ENCODE measurements at places on chromosomes 6 and 20. TPM values are rescaled to one million over a fixed set of nuclear protein-coding genes. Genes with fewer than 3 reads are reported as not detected.

DNA sequence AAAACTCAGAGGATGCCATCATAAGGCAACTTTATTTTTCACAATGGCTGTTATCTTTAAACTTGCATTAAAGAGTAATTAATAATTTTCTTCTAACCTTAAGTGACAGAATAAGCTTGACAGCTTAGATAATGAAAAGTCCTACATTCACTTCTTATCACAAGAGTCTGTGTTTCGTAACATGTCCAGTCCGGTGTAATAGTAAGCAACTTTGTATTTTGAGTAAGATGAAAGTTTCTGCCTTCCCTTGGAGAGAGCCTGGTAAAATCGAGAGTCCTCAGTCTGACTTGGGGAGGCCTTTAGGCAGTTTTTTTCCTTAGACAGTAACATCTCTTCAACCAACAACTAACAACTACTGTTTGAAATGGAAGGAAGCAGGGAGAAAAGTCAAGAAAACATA lies 195.6 kb downstream of the GRM1 start:
- H3K4me3 ChIP-seq = no peak overlapping the region
- no peaks in the 10 kb centered on the region for H3K36me3 ChIP-seq
- no peak for DNase-seq

- H3K27me3 ChIP-seq = peaks cover 8% of the 10 kb centered on the region
- peaks cover 14% of the 10 kb centered on the region for H3K4me1 ChIP-seq
- H3K36me3 ChIP-seq = no peaks in the 10 kb centered on the region
- H3K4me3 ChIP-seq = peak overlapping the region; percentile 57
- peak overlapping the region; percentile 40 for H3K27ac ChIP-seq
- peak; percentile 82 for DNase-seq
These were observed 61.5 kb upstream of the HDDC2 start for GRCh38 chr6:125363039-125363823.

DNA sequence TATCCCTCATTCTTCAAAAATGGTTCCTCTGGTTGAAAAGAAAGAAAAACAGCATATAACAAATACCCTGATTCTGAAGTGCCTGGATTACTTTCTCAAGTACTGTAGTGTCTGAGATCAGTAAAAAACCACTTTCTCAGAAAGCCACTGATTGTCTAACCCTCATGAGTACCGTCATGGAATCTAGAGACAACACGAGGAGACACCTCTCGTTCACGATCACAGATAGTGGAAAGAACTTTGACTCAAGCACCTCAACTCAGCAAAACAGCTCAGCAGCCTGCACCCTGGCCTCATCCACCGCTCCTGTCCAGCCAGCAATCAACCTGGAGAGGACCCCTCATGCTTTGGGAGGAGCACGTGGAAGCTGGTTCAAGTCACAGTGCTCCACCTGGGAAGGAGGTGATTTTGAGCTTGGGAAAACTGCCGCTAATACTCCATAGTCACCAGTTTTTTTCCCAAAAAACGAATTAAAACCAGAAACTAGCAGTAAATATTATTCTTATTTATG lies 1.0 kb downstream of the SCML4 start:
- DNase-seq = no peak
- no peaks in the 10 kb centered on the region for H3K36me3 ChIP-seq
- peaks cover 4% of the 10 kb centered on the region for H3K27me3 ChIP-seq
- H3K4me3 ChIP-seq = no peak overlapping the region
- peaks cover 22% of the 10 kb centered on the region for H3K4me1 ChIP-seq

DNA sequence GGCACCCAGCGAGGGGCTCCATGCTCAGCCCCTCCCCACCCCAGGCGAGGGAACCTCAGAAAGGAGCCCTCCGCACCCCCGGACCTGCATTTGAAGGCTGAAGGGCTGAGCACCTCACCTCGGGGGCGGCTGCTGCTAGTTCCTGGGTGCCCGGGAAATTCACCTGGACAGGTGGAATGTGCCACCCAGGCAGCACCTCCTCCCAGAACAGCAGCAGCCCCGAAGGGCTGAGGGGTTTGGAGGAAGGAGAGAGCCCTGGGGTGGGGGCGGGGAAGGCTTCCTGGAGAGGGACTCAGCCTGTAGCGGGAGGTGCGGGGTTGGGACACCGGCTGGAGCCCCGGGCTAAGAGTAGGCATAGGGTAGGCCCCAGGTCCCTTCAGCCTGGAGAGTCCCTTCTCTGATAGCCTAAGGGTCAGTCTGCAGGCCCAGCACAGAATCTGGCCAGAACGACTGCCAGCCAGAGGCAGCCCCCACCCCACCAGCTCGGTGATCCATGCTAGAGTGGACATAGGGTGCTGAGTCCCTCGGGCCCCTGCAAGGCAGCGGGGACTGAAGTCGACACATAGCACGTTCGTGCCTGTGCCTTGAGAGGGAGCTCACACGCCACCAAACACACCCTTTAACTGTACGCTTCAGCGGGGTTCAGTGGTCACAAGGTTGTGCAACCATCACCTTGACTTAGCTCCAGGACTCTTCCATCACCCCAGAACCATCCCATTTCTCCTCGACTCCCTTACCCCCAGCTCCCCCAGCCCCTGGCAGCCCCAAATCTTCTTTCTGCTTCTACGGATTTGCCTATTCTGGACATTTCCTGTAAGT lies 180.9 kb downstream of the TAF4 start:
- no peak overlapping the region for H3K27ac ChIP-seq
- H3K27me3 ChIP-seq = peaks cover 6% of the 10 kb centered on the region
- peaks cover 7% of the 10 kb centered on the region for H3K4me1 ChIP-seq
- H3K4me3 ChIP-seq = no peak overlapping the region
- no peaks in the 10 kb centered on the region for H3K36me3 ChIP-seq
- no peak for DNase-seq

- no peak overlapping the region for H3K27ac ChIP-seq
- no peak for DNase-seq
- no peaks in the 10 kb centered on the region for H3K27me3 ChIP-seq
- H3K4me3 ChIP-seq = no peak overlapping the region
These were observed 154.2 kb upstream of the RNF24 start for GRCh38 chr20:4169360-4170190.

GRCh38 chr6:16799279-16800193 lies 38.3 kb upstream of the ATXN1 start:
- no peak overlapping the region for H3K27ac ChIP-seq
- no peak overlapping the region for H3K4me3 ChIP-seq

DNA sequence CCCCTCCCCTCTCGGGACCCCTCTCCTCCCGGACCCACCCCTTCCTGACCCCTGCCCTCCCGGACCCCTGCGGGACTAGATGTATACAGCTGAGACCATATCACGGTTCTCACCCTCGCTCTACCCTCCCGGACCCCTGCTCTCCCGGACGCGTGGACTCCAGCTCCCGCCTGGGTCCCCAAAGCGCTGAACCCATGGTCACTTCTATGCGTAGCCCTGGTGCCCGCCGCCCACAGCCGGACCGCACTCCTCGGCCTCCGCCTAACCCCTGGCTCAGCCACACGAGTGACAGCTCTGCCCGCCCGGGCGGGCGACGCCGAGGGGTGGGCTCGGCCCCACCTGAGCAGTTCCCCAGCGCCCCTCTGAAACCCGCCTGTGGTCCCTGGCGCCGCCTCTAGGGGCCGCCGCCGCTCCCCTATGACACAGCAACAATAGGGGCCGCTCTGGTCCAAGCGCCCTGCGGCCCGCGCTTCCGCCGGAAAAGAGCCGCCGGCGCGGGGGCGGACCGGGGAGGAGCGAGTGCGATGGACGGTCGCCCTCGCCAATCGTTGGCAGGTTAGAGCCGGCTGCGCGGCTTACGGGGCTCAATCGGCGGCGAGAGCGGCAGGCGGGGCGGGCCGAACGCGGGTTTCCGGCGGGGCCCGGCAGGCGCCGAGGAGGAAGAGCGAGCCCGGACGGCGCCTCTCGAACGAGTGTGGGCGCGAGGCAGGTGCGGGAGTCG lies at the start of gene ADRM1:
Gene ADRM1 (plus strand): TSS at position 657 of the 721 bp plus-strand sequence. CDS start 572 bp downstream, outside the sequence.
- peak; percentile 99 for DNase-seq
- peaks cover 44% of the 10 kb centered on the region for H3K36me3 ChIP-seq
- H3K4me3 ChIP-seq = peak within 1 kb of the TSS; percentile 70
- peaks cover 27% of the 10 kb centered on the region for H3K4me1 ChIP-seq
- peak within 1 kb of the TSS; percentile 96 for H3K27ac ChIP-seq
- H3K27me3 ChIP-seq = no peaks in the 10 kb centered on the region

- peaks cover 2% of the 10 kb centered on the region for H3K36me3 ChIP-seq
- H3K4me3 ChIP-seq = no peak overlapping the region
- no peaks in the 10 kb centered on the region for H3K27me3 ChIP-seq
- no peak overlapping the region for H3K27ac ChIP-seq
These were observed 26.2 kb downstream of the ZKSCAN8 start for GRCh38 chr6:28167926-28168325.

- no peak overlapping the region for H3K27ac ChIP-seq
- H3K4me3 ChIP-seq = no peak overlapping the region
- no peak for DNase-seq
- no peaks in the 10 kb centered on the region for H3K4me1 ChIP-seq
These were observed 16.9 kb upstream of the MTG2 start for GRCh38 chr20:62165762-62166399.

- H3K27ac ChIP-seq = no peak overlapping the region
- H3K27me3 ChIP-seq = no peaks in the 10 kb centered on the region
- DNase-seq = no peak
- no peaks in the 10 kb centered on the region for H3K36me3 ChIP-seq
- H3K4me1 ChIP-seq = no peaks in the 10 kb centered on the region
- no peak overlapping the region for H3K4me3 ChIP-seq
These were observed 19.1 kb upstream of the ADGRB3 start for GRCh38 chr6:68615938-68616337.

DNA sequence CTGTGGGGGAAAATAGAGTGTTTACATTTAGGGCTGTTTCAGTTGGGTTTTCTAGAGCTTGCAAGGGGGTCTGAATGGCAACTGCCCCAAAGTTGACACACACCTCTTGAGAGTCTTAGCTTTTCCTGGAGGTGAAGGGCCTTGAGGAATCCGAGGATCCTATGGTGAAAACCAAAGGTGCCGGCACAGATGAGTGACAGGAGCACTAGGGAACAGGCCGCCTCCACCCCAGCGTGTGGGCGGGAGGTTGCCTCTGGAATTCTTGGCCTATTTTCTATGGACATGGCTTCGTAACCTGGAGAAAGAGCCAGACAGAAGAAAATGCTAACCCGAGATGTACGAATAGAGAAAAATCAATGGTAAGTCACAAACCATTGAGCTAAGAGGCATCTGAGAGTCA lies 283.2 kb upstream of the FOXQ1 start:
- H3K27ac ChIP-seq = no peak overlapping the region
- no peak overlapping the region for H3K4me3 ChIP-seq
- no peaks in the 10 kb centered on the region for H3K27me3 ChIP-seq
- DNase-seq = no peak
- H3K36me3 ChIP-seq = no peaks in the 10 kb centered on the region

GRCh38 chr20:45058168-45058850 lies 42.6 kb downstream of the KCNS1 start:
- H3K27ac ChIP-seq = no peak overlapping the region
- H3K4me3 ChIP-seq = no peak overlapping the region
- H3K4me1 ChIP-seq = no peaks in the 10 kb centered on the region
- peaks cover 7% of the 10 kb centered on the region for H3K36me3 ChIP-seq
- H3K27me3 ChIP-seq = no peaks in the 10 kb centered on the region

DNA sequence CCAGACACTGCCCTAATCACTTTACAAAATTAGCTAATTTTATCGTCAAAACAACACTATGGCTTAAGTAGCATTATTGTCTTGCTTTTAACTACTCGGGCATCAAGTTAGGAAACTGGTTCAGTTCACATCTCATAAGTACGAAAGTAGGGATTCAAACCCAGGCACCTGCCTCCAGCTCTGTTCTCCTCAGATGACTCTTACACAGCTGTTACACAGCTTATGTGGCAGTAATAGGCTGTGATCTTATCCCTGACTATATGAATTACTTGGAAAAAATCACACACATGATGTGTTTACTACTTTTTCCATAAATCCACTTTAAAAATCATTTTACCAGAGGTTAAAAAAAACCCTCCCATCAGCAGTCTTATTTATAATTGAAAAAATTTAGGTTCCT lies 389.2 kb upstream of the FLRT3 start:
- H3K27ac ChIP-seq = no peak overlapping the region
- no peak overlapping the region for H3K4me3 ChIP-seq
- no peaks in the 10 kb centered on the region for H3K27me3 ChIP-seq
- H3K36me3 ChIP-seq = no peaks in the 10 kb centered on the region
- no peaks in the 10 kb centered on the region for H3K4me1 ChIP-seq

DNA sequence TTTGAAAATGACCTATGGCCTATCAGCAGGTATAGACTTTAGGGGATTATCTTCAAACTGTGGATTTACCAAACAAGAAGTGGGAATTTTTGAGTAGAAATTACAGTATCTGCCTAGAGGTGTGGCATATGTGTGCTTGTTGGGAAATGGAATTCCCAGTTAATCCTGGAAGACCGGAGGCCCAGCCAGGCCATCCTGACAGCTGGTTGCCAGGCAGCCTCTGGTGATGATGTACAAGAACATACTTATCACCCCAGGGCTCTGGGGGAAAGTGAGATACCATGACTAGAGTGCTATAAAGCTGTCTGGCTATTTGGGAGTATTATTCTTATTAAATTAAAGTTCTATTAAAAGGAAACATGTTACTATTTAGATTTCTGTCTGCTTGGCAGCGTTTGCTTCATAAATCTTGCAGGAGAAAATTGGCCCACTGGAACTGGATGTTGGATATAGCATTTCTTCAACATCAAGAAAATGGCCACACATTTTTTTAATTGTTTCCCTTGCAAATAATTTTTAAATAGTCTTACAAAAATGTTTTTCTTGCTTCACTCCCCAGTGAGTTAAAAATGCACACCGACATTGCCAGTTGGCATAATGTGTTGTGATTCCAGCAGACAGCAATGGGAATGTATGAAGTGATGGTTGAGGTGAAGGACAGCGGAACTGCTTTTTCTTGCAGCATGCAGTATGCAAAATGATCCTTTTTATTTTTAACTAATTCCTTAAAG lies 187.8 kb downstream of the MYLK4 start:
- no peak overlapping the region for H3K4me3 ChIP-seq
- no peak overlapping the region for H3K27ac ChIP-seq
- peak; percentile 25 for DNase-seq
- H3K36me3 ChIP-seq = no peaks in the 10 kb centered on the region
- H3K4me1 ChIP-seq = peaks cover 3% of the 10 kb centered on the region

GRCh38 chr20:61503106-61503505 lies 251.0 kb downstream of the CDH4 start:
- H3K4me1 ChIP-seq = no peaks in the 10 kb centered on the region
- DNase-seq = no peak
- H3K4me3 ChIP-seq = no peak overlapping the region
- H3K27me3 ChIP-seq = peaks cover 16% of the 10 kb centered on the region
- H3K36me3 ChIP-seq = no peaks in the 10 kb centered on the region

DNA sequence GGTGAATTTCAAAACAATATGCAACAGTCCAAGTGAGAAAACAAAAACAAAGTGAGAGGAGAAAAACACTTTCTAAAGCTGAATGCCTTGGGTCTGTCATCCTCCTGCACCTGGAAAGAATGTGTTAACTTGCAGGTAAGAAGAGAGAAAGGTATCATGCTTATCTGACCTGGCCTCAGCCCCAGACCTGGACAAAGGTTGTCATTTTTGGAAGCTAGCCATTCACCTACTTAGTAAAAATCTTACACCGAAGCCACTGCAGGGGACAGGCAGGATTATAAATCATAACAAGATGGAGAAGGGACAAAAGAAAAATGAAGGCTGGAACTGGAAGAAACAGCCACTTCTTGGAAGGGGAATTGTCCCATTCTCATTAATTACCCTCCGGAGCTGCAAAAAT lies 69.4 kb downstream of the GFOD1 start:
- DNase-seq = no peak
- no peak overlapping the region for H3K27ac ChIP-seq
- no peaks in the 10 kb centered on the region for H3K27me3 ChIP-seq
- no peaks in the 10 kb centered on the region for H3K36me3 ChIP-seq

Gene SOD2
- total RNA-seq = 113 TPM

Gene SAMD3
- total RNA-seq = 0.71 TPM

Gene VSTM2L
- 2.4 TPM for total RNA-seq

Gene CST9L
- not detected for total RNA-seq

Gene GNAS-AS1
- 2.4 TPM for total RNA-seq

Gene PTK6
- not detected for total RNA-seq

Gene TMEM242
- 10.0 TPM for total RNA-seq

Gene COL10A1
- total RNA-seq = 1.9 TPM

Data from muscle of leg (tissue), 16 donors.